T1000 (cell line): ENCODE measurements at places on chromosomes 11 and 22.

- no peak for DNase-seq
Measured at GRCh38 chr22:33687464-33687863, 232.8 kb downstream of the LARGE1 start.

DNA sequence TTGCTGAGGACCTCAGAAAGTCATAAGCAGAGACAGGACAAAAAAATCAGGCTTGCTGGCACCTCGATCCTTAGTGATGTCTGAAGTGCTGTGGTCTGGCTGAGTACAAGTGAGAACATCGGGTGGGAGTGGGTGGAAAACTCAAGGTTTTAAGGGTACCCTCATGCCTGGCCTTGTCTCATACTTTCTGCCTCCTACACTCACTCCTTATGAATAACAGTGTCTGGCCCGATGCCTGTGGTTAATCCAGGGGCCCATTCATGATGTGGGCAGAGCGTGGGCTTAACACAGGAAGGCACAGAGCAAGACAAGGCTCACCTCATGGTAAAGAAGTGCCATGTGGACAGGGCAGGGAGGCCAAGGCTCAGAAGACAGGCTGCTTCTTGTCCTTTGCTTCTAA lies 11.0 kb upstream of the UCP3 start:
- no peak for DNase-seq

GRCh38 chr11:14932447-14932846 lies 39.7 kb downstream of the CALCA start:
- DNase-seq = no peak

DNA sequence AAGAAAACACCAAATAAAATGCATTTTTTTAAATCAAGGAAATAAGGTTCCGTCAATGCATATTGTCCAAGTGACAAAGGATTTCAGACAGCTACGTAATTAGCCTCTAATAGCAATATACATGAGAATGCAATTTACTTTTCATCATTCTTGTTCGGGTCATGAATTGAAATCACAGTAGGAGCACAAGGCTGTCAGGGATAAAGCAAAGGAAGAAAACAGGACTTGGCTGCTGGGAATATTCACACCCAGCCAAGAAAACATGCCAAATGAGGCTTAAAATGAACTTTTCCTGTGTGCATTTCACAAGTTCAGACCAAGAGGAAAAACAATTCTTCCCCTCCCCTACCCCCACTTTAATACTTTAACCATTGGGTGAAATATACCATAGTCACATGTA lies 188.6 kb downstream of the CWF19L2 start:
- DNase-seq = no peak

- DNase-seq = no peak
Measured at GRCh38 chr11:48103621-48104567, 112.7 kb upstream of the OR4B1 start.

DNA sequence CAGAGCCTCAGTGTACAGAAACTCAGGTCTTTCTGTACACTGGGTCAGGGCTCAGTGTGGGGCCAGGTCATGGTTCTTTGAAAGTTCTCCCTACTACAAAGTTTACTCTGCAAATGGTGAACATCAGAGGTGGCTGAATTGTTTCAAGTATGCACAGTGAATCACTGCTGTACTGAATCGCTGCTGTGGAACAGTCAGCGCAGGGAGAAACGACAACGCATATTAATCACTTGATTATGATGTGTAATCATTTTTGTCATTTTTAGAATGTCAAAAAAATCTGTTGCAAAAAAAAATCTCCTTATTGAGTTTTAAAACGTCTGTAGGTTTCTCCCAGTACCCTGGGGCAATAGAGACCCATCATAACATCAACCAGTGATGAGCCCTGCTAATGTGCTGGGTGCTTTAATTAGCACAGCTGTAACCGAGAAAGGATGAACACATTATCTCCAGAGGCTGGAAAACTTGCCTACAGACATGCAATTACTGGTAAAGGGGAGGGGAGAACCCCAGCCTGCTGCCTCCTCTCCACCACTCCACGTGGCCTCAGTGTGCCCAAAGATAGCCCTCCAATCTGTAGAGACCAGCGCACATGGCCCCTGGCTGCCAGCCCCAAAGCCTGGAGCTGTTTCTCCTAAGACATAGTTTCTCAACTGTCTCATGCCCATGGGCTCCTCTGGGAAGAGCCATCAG lies 12.8 kb downstream of the ARRB1 start:
- no peak for DNase-seq

DNA sequence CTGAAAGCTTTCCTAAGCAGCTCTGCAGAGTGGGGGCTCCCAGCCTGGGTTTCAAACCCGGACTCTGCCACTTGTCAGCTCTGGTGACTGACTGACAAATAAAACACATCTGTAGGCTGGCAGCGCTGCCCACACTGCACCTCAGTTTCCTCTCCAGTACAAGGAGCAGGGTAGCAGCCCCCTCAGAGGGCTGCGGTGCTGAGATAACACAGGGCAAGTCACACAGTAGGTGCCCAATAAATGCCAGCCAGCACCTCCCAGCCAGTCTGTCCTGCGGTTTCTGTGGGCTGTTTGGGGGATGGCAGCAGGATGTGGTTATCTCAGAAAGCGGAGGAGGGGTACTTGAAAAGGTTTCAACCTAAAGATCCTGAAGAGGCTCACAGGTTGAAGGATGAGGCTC lies 1.5 kb downstream of the SYT12 start:
- DNase-seq = no peak

- no peak for DNase-seq
Measured at GRCh38 chr11:124543145-124543544, 309 bp downstream of the OR8B12 start.

GRCh38 chr22:29359469-29359868 lies 28.9 kb downstream of the AP1B1 start:
- no peak for DNase-seq

DNA sequence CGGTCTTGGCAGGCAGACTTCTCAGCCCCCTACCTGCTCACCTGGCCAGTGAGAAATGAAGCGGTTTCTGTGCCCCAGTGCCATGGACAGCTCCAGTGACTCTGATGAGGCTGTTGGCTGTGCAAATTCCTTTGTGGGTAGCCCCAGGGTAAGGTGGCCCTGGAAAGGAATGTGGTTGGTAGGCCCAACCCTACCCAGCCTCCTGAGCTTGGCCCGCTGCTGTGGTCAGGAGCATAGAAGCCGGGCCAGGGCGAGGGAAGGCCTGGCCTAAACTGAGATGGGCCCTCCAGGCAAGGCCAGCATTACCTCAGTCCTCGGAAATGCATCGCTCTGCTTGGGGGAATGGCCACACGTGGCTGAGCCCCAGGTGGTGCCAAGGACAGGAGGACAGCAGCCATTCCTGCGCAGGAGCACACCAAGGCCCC lies 16.9 kb downstream of the DAGLA start:
- DNase-seq = no peak

GRCh38 chr11:16120008-16120407 lies 236.3 kb downstream of the SOX6 start:
- DNase-seq = no peak

DNA sequence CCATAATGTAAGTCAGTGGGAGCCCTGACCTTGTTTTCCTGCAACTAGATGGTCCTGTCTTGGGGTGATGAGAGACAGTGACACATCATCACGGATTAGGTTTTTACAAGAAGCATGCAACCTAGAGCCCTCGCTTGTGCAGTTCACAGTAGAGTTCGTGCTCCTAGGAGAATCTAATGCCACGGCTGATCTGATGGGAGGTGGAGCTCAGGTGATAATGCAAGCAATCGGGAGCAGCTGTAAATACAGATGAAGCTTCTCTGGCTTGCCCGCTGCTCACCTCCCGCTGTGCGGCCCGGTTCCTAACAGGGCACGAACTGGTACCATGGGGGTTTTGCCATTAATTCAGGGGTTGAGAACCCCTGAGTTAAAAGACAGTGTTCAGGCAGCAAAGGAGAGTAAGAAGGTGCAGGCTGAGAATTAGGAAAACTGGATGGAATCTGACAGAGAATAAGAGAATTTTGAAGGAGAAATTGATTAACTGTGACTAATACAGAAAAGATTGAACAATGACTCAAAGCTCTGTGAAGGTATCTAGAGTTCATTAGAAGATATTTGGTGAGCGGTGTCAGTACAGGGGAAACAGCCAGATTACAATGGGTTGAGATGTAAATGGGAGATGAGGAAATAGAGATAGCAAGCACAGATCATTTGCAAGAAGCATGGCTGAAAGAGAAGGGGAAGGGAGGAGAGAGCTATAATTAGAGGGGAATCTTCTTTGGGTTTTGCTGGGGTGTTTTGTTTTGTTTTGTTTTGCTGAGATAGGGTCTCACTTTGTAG lies 21.0 kb downstream of the WEE1 start:
- no peak for DNase-seq

DNA sequence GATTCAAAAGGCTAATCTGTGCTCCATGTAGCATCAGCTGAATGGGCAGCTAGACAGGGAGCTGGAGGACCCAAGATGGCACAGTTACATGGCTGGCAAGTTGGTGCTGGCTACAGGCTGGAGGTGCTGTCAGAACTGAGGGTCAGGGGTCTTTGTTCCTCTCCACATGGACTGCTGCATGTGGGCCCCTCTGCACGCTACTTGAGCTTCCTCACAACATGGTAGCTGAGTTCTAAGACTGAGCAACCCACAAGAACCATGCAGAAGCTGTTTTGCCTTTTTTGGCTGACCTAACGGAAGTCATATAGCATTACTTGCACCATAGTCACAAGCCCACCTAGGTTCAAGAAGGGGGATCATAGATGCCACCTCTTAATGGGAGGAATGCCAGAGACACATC lies 196.1 kb downstream of the GRIK4 start:
- DNase-seq = no peak

DNA sequence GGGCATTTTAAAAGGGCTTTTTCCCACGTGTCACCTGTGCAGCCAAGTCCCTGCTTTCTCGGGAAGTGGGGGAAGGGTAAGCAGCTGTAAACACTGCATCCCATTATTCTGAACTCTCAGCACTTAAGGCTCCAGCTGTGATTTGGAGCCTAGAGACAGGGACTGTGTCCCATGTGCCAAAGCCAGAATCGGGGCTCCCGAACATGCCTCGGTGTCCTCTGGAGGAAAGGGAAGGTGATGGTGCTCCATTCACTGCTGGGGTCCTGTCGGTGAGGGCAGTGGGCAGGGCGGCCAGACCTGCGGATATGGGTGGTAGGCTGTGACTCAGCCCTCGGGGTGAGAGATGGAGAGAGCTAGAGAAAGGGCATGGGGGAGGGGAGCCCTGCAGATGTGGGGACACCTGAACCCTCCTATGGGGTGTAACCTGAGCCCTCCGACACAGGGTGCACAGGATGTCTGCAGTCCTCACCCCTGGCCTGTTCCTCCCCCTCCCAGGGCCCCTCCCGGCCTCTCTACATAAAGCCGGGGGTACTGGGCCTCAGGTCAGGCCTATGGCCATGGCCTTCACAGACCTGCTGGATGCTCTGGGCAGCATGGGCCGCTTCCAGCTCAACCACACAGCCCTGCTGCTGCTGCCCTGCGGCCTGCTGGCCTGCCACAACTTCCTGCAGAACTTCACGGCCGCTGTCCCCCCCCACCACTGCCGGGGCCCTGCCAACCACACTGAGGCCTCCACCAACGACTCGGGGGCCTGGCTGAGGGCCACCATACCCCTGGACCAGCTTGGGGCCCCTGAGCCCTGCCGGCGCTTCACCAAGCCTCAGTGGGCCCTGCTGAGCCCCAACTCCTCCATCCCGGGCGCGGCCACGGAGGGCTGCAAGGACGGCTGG lies 31.8 kb downstream of the CAPN1 start:
- no peak for DNase-seq

GRCh38 chr22:48083502-48083901 lies 1321.1 kb downstream of the TBC1D22A start:
- DNase-seq = no peak

DNA sequence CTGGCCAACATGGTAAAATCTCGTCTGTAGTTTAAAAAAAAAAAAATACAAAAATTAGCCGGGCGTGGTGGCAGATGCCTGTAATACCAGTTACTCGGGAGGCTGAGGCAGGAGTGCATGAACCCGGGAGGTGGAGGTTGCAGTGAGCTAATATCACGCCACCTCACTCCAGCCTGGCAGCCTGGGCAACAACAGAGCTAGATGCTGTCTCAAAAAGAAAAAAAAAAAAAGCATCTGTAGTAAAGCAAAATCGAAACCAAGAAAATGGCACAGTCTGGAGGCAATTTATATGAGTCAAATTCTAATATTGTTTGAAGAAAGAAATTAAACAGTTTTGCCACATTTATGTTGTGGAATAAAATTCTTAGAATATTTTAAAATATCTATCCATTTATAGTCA lies 365.0 kb upstream of the CHORDC1 start:
- no peak for DNase-seq

GRCh38 chr11:5284637-5285036 lies 14.9 kb upstream of the HBE1 start:
- no peak for DNase-seq

- DNase-seq = no peak
Measured at GRCh38 chr22:23678133-23678532, 12.7 kb upstream of the RGL4 start.

DNA sequence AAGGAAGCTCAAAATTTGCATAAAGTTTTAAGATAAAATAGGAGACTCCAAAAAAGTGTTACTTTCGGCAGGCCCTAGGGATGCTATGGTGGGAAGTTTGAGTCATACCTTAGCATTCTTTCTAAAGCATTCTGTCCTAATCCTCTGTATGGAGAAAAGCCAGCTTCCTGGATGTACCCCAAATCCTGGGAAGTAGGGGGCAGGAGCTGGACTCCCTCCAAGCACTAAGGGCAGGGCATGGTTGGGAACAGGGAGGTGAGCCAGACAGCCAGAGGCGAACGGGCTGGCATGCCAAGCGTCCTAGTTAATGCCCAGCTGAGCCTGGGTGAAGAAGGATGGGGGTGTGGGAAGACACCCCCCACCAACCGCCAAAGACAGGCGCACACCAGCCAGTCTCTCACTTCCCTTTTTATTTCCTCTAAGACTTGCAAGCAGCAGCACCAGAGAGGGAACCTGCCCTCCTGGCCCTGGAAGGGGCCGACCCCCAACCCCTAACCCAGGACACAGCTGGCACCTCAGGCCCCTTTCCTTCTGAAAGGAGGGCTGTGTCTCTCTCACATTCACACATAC lies 23.9 kb downstream of the RTN4RL2 start:
- no peak for DNase-seq

GRCh38 chr11:118658429-118659313 lies 20.8 kb downstream of the TREH start:
- no peak for DNase-seq

- no peak for DNase-seq
Measured at GRCh38 chr11:2415171-2415570, 14.6 kb downstream of the TSSC4 start.

- DNase-seq = no peak
Measured at GRCh38 chr22:19776433-19777031, 16.0 kb downstream of the TBX1 start.

DNA sequence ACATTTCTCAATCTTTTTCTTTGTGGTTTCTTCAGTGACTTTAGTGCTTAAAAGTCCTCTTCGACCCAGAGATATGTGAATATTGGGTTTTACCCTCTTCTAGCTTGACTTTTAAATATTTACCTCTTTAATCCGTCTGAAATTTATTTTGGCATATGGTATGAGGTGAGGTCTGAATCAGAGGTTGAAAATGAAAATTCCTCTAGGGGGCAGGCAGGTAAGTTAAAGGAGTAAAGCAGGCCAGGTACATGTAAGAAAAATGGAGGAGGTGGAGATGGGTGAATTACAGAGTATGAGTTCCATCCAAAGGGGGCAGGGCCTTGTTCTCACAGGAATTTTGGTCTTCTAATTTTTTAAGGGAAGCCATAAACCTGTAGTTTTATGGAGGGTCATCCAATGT lies 263.8 kb upstream of the NARS2 start:
- DNase-seq = no peak

- DNase-seq = no peak
Measured at GRCh38 chr11:39732001-39732400, 1727.5 kb downstream of the LRRC4C start.

GRCh38 chr11:67194096-67194495 lies 72.2 kb upstream of the GRK2 start:
- DNase-seq = no peak

- DNase-seq = no peak
Measured at GRCh38 chr11:91406009-91406408, 818.6 kb upstream of the FAT3 start.
